ENCODE measurements at places on chromosomes 13 and 19.

DNA sequence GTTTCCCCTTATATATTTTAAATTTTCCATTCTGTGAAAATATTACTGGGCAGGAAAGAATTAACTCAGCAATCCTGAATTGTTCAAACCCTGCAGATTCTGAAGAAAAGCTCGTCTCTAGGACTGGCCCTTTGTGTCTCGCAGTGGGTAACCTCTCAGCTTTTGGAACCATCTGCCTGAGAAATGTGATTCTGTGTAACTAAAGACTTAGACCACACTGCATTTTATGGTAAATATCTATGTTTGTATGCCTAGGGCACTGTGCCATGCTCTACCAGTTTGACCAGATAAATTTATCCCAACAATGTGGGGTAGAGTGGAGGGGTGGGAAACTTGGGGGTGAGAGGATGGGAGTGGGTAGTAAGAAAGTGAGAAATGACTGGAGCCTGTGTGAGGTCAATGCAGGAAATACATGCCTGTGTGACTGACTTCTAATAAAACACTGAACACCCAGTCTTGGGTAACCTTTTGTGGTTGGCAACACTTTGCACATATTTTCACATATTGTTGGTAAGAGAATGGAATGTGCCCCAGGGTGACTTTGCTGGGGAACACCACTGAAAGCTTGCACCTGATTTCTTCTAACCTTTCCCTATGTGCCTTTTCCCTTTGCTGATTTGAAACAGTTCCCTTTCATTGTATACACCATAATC, 1181.9 kb downstream of the OLFM4 start:
- no peak for DNase-seq

DNA sequence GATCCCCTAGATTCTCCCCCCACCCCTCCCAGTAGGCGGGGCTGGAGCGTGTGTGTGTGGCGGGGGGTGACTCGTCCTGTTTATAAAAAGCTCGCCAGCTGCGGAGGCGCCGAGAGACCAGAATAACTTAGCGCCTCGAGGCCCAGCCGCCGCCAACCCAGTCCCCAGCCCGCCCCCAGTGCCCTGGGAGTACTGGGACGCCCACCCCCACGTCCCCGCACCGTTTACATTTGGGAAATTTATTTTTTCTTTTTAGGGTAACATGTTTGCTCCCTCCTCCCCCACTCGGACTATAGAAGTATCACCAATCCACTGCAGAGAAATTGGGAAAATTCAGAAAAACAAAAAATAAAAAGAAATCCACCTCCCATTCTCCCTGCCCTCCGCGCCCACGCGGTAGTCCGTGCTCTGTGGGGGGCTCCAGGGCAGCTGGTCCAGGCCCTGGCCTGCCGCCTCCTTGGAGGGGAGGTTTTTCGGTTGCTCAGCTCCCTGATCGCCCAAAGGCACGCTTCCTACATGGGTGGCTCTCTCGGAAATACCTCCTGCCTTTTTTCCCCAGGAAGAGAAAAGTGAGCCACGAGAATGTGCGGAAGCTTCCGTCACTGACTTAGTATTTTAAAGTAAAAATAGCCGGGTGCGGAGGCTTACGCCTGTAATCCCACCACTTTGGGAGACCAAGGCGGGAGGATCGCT, 1.5 kb upstream of the RAB3A start:
- DNase-seq: no peak

DNA sequence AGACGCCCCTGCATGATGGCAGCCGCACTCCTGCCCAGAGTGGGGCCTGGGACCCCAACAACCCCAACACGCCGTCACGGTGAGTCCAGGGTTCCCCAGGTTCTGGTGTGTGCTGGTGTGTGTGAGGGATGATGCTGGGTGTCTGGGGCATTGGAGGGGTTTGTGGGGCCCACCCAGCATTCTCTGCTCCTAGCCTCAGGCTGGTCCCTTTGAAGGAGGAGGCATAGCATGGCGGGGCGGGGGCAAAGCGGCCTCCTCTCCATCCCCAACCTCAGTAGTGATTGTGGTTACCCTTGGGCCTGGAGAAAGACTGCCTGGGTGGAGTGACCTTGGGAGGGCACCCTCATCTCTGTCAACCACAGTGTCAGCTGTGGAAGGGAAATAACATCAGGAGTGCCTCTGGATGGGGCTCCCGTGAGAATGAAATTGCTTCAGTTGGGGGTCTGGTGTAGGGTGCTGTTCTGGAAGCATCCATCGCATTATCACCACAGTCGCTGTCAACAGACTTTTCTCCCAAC, 7.1 kb upstream of the TIMM50 start:
- no peak for DNase-seq

DNA sequence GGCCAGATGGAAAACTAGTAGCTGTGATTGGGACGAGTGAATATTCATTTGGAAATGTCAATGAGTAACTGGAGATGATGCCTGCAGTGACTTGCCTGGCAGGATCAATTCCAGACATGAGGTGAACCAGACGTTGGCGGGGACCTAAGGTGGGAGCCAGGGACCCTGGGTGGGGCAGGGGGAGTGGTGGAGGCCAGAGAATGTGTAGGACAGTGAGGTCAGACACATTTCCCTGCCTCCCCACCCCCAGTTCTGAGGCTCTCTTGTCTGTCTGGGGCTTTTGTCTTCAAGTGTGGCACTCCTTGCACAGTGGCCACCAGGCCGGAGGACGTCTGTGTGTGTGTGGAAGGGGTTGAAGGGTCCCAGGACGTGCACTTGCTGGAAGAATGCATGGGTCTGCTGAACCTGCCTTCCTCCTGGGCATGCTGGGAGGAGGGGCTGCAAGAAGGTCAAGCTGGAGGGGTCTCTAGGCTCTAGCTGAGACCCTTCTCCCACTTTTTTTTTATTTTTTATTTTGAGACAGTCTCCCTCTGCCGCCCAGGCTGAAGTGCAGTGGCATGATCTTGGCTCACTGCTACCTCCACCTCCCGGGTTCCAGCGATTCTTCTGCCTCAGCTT, 51.6 kb downstream of the CHST8 start:
- DNase-seq: no peak

DNA sequence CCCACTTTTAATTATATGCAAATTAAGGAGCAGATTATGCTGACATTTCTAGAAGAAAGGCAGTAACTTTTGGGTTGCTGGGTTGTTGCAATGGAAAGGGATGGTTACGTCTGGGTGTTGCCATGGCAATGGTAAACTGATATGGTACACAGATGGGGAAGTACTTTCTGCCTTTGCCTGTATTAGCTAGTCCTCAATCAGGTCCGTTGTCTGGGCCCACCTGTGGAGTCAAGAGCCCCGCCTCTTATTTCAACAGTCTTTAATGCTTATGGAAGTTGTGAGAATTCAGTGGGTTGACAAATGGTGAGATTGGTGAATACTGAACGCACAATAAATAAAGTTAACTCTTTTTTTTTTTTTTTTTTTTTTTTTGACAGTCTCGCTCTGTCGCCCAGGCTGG, 30.6 kb upstream of the DPP9 start:
- DNase-seq: no peak

- peak; percentile 14 for DNase-seq
Measured at GRCh38 chr19:19777692-19778091, 43.9 kb downstream of the ZNF506 start.

DNA sequence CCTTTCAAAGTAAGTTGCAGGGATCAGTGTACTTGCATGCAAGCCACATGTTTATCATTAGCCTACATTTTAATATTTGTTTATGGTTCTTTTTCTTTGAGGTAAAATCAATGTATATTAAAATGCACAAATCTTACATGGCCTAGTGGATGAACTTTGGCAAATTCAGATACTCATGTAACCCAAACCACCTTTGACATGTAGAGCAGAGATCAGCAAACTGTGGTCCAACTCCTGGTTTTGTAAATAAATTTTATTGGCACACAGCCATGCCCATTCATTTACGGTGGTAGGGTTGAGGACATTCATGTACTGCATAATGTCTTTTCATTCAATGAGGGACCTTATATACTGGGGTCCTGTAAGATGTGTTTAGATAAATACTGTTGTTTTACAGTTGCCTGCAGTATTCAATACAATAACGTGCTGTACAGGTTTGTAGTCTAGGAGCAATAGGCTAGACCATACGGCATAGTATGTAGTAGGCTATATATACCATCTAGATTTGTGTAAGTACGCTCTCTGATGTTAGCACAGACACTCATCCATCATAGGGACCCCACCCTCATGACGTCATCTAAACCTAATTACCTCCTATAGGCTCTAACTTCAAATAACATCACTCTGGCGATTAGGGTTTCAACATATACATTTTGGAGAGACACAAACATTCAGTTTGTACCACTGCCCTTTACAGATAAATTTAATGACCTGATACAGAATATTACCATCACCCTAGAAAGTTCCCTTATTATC, 5.7 kb downstream of the NDFIP2 start:
- no peak for DNase-seq

GRCh38 chr19:48716562-48717291, 2.8 kb downstream of the MAMSTR start:
- DNase-seq: peak; percentile 78

DNA sequence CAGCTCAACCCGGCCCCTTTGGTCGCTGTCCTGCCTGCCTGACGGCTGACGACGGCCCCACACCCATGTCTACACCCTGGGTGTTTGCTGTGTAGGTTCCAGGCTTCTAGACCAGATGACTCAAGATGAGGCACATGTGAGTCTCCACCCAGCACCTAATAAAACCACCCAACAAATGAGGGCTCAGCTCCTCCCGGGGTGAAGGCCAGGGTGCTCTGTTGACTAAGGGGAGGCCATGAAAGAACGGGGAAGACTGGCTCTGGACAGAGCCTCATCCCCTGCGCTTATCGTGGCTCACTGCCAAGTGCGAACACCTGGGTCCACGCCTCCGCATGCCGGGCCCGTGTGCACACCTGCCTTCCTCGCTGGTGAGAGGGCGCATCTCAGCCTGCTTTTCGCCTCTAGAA, 39.6 kb downstream of the COL4A2 start:
- no peak for DNase-seq

GRCh38 chr19:51548213-51548651, 16.8 kb upstream of the SIGLEC6 start:
- no peak for DNase-seq

- no peak for DNase-seq
Measured at GRCh38 chr19:39128516-39129079, 3.0 kb downstream of the PAK4 start.

- DNase-seq: no peak
Measured at GRCh38 chr19:49470615-49470978, 3.4 kb upstream of the FLT3LG start.

DNA sequence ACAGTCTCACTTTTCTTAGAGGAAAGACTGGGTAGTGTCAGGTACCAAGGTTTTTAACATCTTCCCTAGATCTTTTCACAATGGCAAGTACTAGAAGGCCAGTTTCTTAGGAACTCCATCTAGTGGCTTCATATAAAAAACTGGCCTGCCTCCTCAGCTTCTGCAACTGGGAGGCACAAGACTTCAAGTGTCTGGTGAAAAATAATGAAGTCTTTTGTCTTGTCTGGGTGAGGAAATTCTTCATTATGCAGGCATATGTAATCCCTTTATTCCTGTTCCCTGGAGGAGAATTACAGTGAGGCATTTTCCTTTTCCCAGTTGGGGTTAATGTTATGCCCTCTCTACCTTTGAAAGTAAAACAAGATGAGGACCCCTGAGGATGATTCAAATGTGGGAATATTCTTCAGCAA, 300.5 kb downstream of the NALCN start:
- no peak for DNase-seq

- DNase-seq: peak; percentile 45
Measured at GRCh38 chr13:53151336-53152056, 122.9 kb downstream of the OLFM4 start.

DNA sequence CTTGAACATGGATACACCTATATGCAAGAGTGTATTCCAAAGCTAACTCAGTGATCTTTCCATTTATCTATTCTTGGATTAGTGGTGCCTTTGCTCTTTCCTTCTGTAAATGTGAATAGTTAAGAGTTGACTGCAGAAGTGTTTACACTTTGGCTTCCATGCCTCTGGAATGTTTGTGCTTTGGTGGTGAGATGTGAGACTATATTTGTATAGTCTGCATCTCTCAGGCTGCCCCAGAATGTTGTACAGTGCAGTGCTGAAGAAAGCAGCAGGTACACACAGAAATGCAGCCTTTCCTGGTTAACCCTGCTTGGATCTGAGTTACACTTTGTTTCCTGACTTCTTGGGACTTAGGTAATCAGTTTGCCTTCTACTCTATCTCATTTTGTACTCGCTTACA, 90.2 kb downstream of the DNAJC15 start:
- no peak for DNase-seq

GRCh38 chr19:28022506-28022905, 1190.4 kb downstream of the UQCRFS1 start:
- no peak for DNase-seq

GRCh38 chr13:37748913-37749312, 120.7 kb downstream of the TRPC4 start:
- DNase-seq: no peak

DNA sequence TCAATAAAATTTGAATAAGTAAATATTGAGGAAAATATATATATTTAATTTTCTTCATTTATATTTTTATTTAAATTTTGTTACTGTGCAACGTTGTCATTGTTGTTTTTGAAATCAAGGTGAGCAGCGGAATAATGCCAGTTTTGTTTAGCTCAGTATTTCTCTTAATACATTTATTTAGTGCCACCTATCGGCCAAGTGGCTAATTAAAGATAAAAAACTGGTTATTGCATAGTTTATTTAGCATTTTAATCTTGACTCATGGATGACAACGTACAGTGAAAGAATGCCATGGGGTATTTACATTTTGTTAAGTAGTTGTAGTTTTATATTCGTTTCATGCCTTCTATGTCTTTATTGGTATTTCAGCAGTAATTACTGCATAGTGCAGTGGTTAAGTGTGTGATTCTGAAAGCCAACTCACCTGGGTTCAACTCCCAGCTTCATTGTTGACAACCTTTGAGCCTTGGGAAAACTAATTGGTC, 265.9 kb downstream of the MYO16 start:
- peak; percentile 55 for DNase-seq

DNA sequence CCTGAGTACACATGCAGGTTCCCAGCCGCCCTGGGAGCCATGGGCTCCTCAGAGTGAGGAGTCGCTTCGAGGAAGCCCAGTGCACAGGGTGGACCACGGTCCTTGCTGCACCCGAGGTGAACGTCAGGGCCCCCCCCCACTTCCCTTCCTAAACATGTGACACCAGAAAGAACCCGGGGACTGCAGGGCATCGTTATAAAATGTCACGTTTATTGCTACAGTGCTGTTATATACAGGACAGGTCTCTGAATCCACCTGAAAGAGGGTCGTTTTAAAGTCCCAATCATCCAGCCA, 3.8 kb upstream of the UQCR11 start:
- no peak for DNase-seq

DNA sequence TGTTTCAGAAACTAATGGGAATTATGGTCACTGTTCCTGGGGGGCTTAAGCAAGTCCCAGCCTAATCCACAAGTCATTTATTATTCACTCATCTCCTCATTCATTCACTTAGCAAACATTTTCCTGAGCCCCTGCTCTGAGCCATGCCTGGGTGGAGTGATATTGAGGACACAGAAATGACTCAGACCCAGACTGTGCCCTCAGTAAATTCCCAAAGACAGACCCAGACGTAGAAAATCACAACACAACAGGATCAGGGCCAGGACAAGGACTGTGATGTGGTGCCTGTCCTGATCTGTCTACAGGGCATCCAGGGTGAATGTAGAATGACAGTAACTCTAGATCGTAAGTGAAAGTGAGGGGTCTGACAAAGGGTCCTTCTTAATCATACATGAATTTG, 7.0 kb upstream of the SPACA6 start:
- no peak for DNase-seq

GRCh38 chr13:41962994-41963393, 2.1 kb upstream of the VWA8 start:
- no peak for DNase-seq
